Natural killer cell (primary cell): ENCODE measurements at places on chromosomes 13 and 19.

DNA sequence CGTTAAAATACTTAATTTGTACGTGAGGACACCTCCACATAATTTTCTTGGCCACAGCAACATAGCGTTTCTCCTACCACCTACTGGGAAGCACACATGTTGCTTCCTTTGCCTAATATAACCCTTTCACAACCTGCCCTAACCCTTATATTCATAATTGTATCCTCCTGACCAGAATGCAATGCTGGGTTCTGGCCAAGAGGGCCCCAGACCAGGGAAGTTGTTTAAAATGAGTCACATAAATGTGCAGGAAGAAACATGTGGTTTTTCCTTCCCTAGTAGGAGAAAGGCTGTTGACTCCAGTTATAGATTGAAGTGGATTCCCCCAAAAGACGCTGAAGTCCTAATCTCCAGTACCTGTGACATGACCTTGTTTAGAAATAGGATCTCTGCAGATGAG, 187.3 kb downstream of the NUFIP1 start:
- no peaks in the 10 kb centered on the region for H3K4me1 ChIP-seq
- H3K27me3 ChIP-seq = no peaks in the 10 kb centered on the region
- no peak for DNase-seq
- H3K4me3 ChIP-seq = no peak overlapping the region

DNA sequence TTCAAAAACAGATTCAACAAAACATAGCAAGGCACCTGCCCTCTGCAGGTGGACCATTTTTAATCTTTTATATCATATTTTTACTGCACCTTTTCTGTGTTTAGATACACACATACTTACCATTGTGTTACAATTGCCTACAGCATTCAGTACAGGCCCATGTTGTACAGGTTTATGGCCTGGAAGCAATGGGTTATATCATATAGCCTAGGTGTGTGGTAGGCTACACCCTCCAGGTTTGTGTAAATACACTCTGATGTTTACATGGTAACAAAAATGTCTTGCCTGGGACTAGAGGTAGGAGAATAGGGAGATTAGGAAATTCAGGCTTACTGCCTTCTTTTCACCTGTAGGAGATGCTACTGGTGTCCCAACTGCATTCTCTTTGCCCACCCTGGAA, 8.2 kb upstream of the UBAC2 start:
- no peak for DNase-seq
- H3K4me3 ChIP-seq = no peak overlapping the region
- peaks cover 6% of the 10 kb centered on the region for H3K4me1 ChIP-seq
- no peak overlapping the region for H3K27ac ChIP-seq
- H3K36me3 ChIP-seq = no peaks in the 10 kb centered on the region

GRCh38 chr13:74003374-74003773, 130.8 kb downstream of the KLF12 start:
- H3K27ac ChIP-seq = no peak overlapping the region
- H3K4me3 ChIP-seq = no peak overlapping the region
- peaks cover 2% of the 10 kb centered on the region for H3K36me3 ChIP-seq
- DNase-seq = no peak
- H3K27me3 ChIP-seq = no peaks in the 10 kb centered on the region
- H3K4me1 ChIP-seq = no peaks in the 10 kb centered on the region

DNA sequence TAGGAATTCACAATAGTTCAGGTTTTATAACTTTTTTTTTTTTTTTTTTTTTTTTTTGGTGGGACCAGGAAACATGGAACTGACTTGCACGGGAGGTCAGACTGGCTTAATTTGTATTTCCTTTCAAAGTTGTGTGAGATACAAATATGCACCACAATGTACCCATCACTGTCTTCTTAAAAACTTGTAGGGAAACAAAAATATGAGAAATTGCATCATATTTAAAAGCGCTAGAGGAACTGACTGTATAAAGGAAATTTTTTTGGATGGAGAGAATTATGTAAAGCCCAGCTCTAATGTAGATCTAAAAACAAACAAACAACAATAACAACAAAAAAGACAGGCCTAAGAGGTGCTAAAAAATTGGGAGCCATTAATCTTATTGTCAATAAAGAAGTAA, 246.5 kb downstream of the DCT start:
- no peak overlapping the region for H3K4me3 ChIP-seq
- H3K36me3 ChIP-seq = no peaks in the 10 kb centered on the region
- no peaks in the 10 kb centered on the region for H3K4me1 ChIP-seq
- no peak for DNase-seq

DNA sequence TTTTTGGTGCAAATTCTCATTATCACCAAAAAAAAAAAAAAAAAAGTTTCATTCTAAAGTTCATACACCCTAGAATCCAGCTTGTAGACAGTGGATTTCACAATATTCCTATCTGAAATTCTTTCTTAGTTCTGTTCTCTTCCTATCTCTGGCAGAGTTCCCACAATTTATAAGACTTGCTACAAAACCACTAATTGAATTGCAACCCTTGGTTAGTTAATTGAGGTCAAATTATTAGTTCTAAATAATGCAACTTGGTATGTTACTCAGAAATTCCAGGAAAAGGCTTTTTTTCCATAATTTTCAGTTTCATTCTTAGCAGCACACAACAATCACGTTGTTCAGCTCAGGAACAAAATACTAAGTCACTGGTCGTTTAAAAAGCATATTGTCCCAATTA, 58.5 kb downstream of the SPATA13 start:
- H3K27ac ChIP-seq = no peak overlapping the region
- DNase-seq = no peak
- no peaks in the 10 kb centered on the region for H3K27me3 ChIP-seq
- no peak overlapping the region for H3K4me3 ChIP-seq

GRCh38 chr19:47427241-47428176, 8.2 kb upstream of the MEIS3 start:
- peaks cover 42% of the 10 kb centered on the region for H3K27me3 ChIP-seq
- peaks cover 25% of the 10 kb centered on the region for H3K4me1 ChIP-seq
- no peaks in the 10 kb centered on the region for H3K36me3 ChIP-seq
- no peak overlapping the region for H3K4me3 ChIP-seq
- no peak overlapping the region for H3K27ac ChIP-seq

- peaks cover 4% of the 10 kb centered on the region for H3K4me1 ChIP-seq
- no peak overlapping the region for H3K27ac ChIP-seq
- H3K27me3 ChIP-seq = no peaks in the 10 kb centered on the region
- H3K36me3 ChIP-seq = no peaks in the 10 kb centered on the region
Measured at GRCh38 chr13:43132257-43132656, 108.9 kb downstream of the DNAJC15 start.

GRCh38 chr19:33628921-33629825, 7.4 kb downstream of the CHST8 start:
- peaks cover 2% of the 10 kb centered on the region for H3K27me3 ChIP-seq
- DNase-seq = no peak
- H3K4me1 ChIP-seq = no peaks in the 10 kb centered on the region
- no peak overlapping the region for H3K4me3 ChIP-seq
- no peak overlapping the region for H3K27ac ChIP-seq

DNA sequence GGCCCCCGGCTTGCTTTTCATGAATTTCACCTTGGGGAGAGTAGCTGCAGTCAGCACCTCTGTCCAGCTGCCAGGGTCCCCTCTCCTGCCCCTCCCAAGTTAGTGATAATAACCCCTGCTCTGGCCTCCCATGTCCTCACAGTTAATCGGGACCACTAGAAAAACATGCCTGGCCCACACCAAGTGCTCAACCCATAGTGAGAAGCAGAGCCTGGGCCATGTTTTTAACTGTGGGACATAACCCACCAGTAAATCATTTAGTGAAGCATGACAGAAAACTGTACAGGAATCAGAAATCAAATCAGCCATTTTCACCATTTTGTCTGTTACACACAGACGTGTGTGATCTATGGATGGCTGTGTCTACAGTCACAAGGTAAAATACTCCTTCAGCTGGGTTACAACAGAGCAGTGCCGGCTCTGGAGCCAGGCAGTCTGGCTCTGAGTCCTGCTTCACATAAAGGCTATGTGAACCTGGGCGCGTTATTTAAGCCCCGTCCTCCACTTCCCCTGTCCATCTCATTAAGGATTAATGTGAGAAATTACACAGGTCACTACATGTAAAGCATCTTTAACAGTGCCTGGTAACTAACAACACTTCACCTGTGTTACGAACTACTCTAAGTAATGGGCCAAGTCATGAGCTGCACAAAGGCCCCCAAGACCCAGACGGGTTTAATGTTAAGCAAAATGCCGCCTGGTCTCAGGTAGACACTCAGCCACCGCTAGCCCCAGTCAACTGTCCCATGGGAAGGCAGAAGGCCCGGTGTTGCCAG, 7.6 kb upstream of the ECH1 start:
- peaks cover 34% of the 10 kb centered on the region for H3K4me1 ChIP-seq
- no peak overlapping the region for H3K27ac ChIP-seq
- no peak overlapping the region for H3K4me3 ChIP-seq
- peaks cover 87% of the 10 kb centered on the region for H3K36me3 ChIP-seq

GRCh38 chr13:44404261-44405132, 30.9 kb downstream of the SERP2 start:
- no peaks in the 10 kb centered on the region for H3K4me1 ChIP-seq
- no peaks in the 10 kb centered on the region for H3K36me3 ChIP-seq
- H3K27ac ChIP-seq = no peak overlapping the region
- no peak overlapping the region for H3K4me3 ChIP-seq

- no peak overlapping the region for H3K27ac ChIP-seq
- H3K4me1 ChIP-seq = peaks cover 24% of the 10 kb centered on the region
- peak; percentile 52 for DNase-seq
- H3K36me3 ChIP-seq = no peaks in the 10 kb centered on the region
- peaks cover 53% of the 10 kb centered on the region for H3K27me3 ChIP-seq
Measured at GRCh38 chr19:1672038-1672768, 19.8 kb upstream of the TCF3 start.

- H3K4me1 ChIP-seq = no peaks in the 10 kb centered on the region
- no peaks in the 10 kb centered on the region for H3K27me3 ChIP-seq
- H3K27ac ChIP-seq = no peak overlapping the region
- no peaks in the 10 kb centered on the region for H3K36me3 ChIP-seq
- DNase-seq = no peak
- no peak overlapping the region for H3K4me3 ChIP-seq
Measured at GRCh38 chr13:110945928-110946570, 31.2 kb upstream of the ANKRD10 start.

DNA sequence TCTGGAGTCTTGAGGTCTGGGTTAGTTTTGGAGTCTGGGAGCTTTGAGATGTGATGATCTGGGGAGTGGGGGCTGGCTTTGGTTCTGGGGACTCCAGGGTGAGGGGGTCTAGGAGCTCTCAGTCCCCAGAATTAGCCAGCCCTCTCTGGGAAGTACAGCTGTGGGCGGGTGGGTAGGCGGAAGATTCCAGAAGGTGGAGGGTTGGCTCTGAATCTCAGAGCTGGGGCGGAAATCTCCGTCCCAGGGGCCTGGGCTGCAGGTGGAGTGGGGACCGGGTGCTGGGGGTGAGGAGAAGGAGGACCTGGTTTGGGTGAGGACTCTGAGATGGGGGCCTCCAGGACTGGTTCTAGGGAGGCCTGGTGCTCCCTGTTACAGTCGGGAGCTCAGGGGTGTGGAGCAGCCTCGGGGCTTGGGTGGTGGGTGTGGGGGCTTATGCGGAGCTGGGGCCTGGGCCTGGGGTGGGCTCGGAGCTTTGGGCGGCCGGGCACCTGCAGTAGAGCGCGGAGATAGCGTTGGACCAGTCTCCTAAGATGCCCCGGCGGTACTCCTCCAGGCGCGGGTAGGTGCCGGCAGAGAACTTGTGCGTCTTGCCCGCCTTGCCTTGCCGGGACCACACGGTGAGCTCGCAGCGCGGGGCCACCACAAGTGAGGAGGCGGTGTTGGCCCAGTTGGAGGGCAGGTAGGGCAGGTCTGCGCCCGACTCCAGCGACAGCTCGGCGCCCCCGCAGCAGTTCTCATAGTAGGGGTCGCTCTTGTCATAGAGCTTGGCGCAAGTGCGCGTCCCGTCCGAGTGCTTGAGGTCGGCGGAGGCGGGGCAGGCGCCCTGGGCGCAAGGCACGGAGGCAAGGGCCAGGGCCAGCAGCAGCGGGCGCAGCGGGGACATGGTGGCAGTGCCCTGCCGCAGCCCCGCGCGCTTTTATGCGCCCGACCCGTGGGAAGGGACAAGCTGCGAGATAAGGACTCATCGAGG, at the start of gene SYCN:
Gene SYCN, minus strand, starts transcription at position 892 of the 970 bp plus-strand sequence. Its CDS starts 9 bp downstream, at position 883.
- peaks cover 27% of the 10 kb centered on the region for H3K27me3 ChIP-seq
- H3K4me1 ChIP-seq = no peaks in the 10 kb centered on the region
- H3K4me3 ChIP-seq = no peak within 1 kb of the TSS

DNA sequence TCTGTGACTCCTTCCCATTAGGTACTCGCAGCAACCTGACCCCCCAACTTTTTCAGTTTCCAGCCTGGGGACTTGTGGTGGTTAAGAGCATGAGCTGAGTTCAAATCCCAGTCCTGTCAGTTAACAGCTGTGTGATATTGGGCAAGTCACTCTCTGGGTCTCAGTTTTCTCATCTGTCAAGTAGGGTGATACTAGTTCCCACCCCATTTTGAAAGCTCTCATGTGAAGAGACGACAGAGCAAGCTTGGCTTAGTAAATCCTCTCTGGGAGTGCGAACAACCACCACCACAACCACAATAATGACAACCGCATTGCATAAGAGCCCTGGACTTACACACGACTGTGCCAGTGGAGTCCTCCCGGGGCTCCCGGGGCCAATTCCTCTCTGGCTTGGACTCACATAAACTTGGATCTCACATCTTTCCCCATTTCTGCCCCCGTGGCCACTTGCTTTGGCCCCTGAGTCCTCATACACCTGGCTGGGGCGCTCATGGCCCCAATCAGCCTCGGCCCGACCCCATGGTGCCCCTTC, 454 bp downstream of the BLVRB start:
- H3K4me3 ChIP-seq = peak overlapping the region; percentile 70
- H3K27ac ChIP-seq = peak overlapping the region; percentile 81
- H3K27me3 ChIP-seq = peaks cover 6% of the 10 kb centered on the region
- no peaks in the 10 kb centered on the region for H3K36me3 ChIP-seq

DNA sequence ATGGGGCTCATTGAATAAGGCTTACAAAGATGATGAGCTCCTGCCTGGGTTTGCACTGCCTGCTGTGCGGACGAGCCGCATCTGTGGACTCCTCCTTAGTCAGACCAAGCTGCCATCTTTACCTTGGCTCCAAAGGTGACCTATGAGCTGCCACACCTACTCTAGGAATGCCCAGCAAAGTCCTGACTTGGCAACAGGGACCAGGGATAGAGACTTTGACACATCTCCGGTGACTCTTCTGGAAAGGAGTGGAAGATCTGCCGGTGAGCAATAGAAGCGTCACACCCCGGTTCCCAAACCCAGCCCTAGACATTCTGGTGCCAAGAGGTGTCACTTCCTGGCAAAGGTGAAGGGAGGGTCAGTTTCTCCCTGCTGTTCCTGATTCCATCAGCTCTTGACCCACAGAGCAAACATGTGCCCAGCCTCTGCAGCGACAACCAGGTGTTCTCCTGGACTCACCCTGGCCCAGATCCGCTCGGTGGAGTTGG, 50.2 kb upstream of the GTF3A start:
- no peaks in the 10 kb centered on the region for H3K36me3 ChIP-seq
- no peak overlapping the region for H3K4me3 ChIP-seq
- no peaks in the 10 kb centered on the region for H3K4me1 ChIP-seq
- no peaks in the 10 kb centered on the region for H3K27me3 ChIP-seq
- no peak overlapping the region for H3K27ac ChIP-seq

DNA sequence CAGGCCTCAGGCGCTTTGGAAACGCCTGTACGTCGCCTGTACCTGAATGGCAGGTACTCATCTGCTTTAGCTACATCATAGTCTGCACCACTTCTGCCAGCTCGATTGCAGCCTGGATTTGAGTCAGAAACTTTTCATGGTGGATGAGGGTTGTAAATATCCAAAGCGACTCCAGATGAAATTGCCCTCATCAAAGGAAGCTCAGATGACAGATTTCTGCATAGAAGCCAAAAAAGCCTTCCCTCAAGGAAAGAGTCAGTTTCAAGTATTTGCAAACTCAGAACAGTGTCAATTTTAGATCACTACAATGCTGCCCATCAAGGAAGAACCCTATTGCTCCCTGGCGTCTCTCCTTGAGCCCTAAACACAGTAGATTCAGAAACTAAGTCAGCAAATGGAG, 38.8 kb upstream of the IGFL4 start:
- H3K27me3 ChIP-seq = peaks cover 52% of the 10 kb centered on the region
- H3K27ac ChIP-seq = no peak overlapping the region
- H3K4me1 ChIP-seq = no peaks in the 10 kb centered on the region
- no peak for DNase-seq
